ENCODE measurements at places on chromosomes 2 and 18. TPM values are rescaled to one million over a fixed set of nuclear protein-coding genes. Genes with fewer than 3 reads are reported as not detected.

EGR4 gene
- not detected for total RNA-seq

TLX2 gene
- total RNA-seq: not detected

PDCD1 gene
- total RNA-seq: not detected

TUBA3E gene
- not detected for total RNA-seq

RAB6C gene
- not detected for total RNA-seq

CRYGC gene
- not detected for total RNA-seq

SERPINB12 gene
- not detected for total RNA-seq

SERPINB11 gene
- total RNA-seq: not detected

IL36A gene
- not detected for total RNA-seq

ACVR1C gene
- total RNA-seq: 0.17 TPM

STK39 gene
- total RNA-seq: 2.4 TPM

DNA sequence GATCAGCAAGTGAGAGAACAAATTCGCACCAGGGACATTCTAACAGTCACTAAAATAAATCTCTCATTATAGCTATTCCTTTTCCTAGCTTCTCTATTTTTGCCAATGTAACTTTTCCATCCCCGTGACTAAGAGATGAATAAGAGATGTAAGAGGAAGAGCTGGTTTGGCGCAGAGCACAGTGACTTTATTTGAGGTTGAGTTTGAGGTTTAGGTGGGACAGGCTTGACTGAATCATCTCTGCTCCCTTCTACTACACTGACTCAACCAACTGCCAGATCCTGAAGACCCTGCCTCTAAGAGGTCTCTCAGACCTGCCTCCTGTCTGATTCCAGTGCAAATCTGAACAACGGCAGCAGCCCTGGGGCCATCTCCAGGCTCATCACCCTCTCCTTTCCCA lies 28.0 kb downstream of the RFX8 start:
- DNase-seq: peak; percentile 10

DNA sequence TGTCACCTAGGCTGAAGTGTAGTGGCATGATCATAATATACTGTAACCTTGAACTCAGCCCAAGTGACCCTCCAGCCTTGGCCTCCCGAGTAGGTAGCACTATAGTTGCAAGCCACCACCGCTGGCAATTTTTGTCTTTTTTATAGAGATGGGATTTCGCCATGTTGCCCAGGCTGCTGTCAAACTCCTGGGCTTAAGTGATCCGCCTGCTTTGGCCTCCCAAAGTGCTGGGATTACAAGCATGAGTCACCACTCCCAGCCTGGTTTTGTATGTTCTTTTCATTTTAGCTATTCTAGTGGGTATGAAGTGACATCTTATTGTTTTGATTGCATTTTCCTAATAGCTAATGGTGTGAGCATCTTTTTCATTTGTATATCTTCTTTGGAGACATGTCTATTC lies 11.3 kb upstream of the EXOC6B start:
- no peak for DNase-seq

DNA sequence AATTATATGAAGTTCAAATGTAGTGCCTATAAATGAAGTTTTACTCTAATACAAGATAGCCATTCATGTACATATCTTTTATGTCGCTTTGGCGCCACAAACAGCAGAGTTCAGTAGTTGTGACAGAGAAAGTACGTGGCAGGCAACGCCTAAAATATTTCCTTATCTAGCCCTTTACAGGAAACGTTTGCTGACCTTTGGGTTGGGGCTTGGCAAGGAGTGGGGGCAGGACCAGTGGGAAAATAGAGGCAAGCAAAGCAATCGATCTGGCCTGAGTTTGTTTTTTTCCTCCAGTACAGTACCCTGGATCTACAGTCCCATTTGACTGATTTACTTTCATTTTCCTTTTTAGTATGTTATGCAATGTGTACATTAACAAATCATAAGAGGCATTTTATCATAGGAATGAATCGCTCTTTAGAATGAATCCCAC lies 13.1 kb downstream of the CCDC68 start:
- peak; percentile 54 for DNase-seq

DNA sequence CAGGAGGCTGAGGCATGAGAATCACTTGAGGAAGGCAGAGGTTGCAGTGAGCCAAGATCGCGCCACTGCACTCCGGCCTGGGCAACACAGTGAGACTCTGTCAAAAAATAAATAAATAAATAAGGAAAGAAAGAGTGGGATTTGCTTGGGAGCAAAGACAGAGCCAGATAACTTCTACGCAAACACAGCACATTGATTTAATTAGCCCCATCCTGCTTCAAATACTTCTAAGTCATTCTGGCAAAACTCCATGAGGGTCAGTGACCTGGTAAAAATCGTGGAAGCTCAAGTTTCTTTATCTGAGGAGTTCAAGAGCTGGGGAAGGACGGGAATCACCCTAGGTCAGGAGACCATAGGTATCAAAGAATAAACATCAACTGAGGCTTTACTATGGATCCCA lies 70.6 kb upstream of the TCF7L1 start:
- DNase-seq: no peak

GRCh38 chr18:669077-669476 lies 11.6 kb downstream of the TYMS start:
- DNase-seq: no peak

DNA sequence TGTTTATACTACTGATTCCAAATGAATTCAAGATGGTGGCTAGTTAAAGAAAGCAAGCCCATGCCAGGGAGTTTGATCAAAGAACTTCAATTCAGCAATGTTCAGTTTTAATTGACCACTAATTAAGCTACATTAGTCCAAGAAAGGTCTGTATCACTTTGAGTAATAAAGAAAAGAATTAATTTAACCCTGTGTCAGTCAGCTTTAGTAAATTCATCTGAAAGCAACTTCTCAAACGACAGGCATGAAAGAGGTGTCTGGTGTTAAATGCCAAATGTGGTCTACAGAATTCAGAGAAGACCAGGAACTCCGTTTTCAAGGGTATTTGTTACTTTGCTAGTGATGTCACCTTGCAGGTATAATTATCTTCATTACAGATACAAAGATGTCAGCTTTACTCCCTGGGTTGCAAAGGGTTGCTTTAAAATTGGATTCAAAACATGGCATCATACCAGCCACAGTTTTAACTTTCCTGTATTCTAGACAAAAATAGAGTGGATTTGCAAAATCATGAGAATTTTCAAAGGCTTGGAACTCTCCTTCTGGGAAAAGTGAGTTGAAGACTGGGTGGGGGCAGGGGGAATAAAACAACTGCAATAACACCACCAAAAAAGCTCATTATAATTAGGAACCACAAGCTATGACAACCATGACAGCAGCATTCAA lies 281.5 kb downstream of the TCF4 start:
- DNase-seq: no peak

- no peak for DNase-seq
Observed at GRCh38 chr2:102193074-102193473, 6.3 kb downstream of the IL1RL2 start.

- DNase-seq: no peak
Observed at GRCh38 chr2:240648650-240649275, 23.5 kb downstream of the GPR35 start.

GRCh38 chr2:37555457-37555856 lies 116.0 kb downstream of the CDC42EP3 start:
- no peak for DNase-seq

DNA sequence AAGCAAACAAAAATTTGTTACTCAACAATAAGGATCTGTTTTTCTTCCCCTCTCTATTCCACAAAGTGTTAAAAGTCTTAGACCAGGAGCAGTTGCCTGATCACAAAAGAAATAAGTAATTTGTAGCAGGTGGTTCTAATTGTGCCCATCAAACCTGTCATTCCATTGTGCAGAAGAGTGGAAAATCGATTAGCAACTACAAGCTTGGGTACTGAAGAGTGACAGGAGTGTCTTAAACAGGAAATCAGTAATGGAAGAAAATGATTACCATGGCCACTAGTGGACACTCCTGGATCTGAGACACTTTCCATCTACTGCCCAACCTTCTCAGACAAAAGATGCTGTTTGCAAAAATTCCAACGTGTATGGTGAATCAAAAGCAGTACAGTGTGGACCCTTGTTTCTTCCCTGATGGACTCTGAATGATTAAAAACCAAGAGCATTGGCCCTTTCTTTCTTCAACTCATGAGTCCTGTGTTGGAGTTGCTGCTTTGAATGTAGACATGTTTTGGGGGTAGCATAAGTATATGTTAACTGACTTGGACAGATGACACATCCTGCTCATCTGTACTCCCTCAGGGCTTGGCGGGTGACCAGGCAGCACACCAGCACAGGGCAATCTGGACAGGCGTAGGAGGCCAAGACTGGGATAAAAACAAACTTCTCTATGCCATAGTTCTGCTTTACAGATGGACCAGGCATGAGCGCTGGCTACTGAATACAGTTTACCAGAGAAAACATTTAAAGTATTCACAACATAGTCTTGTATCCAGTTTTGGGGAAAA lies 51.9 kb downstream of the PLA2R1 start:
- no peak for DNase-seq

- no peak for DNase-seq
Observed at GRCh38 chr2:147547440-147547839, 297.4 kb upstream of the ACVR2A start.

- no peak for DNase-seq
Observed at GRCh38 chr2:2714408-2714807, 383.3 kb upstream of the MYT1L start.

DNA sequence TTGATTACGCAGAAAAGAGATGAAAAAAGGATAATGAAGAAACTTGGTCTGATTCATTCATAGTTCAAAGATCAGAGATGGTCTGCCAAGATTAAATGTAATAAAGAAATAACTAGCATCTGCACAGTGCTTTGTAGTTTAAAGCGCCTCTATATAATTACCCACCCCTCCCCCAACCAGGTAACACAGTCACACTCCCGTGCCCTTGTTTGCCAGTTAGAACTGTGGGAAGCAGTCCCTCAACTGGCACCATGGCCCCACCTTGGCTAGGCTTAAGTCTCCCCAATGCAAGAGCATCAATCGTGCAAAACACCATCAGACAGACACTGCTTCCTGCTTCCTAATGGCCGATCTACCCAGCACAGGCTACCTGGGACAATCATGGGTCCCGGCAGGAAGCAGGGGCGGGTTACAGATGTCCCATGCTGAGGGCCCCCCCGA lies 11.6 kb downstream of the ADCY3 start:
- no peak for DNase-seq
